ENCODE measurements at places on chromosomes 2 and 18.

DNA sequence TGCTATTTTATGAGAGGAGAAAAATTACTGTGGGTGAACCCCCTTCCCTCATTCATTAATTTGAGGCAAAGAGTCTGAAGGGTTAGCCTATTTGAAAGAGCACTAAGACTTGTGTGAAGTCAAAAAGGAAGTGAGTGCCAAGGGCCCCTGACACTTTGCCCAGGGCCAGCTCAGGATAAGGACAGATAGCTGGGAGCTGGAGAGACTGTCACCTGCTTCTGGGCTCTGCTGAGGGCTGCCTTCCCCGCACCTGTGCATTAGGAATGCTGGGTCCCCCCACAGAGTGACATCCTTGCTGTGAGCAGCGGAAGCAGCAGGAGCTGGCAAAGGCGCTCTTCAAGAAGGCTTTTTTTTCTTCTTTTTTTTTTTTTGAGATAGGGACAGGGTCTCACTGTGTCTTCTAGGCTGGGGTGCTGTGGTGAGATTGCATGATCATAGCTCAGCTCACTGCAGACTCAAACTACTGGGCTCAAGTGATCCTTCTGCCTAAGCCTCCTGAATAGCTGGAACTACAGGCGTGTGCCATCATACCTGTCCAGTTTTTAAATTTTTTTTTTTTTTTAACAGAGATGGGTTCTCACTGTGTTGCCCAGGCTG, 148.3 kb downstream of the AQP4 start:
- DNase-seq = no peak

DNA sequence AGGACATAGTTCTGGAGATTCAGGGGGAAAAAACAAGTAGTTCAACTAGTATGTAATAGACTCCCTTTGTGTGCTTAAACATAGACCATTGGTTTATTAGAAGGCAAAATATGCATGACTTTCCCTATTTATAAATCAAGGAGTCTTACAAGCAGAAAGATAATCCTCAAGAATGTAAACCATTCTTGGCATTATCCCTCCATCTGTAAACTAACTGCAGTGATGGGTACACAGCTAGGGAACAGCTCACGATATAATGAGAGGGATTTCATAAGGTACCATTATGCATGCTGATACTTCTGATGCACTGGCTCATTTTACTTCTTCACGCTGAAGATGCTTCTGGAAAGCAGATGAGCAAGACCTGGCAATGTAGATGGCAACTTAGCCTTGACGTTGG, 878 bp downstream of the FBXO15 start:
- no peak for DNase-seq

- no peak for DNase-seq
Measured at GRCh38 chr2:196956069-196956468, 29.6 kb upstream of the PGAP1 start.

GRCh38 chr2:33142810-33143209, 196.1 kb downstream of the LTBP1 start:
- no peak for DNase-seq

GRCh38 chr2:109001201-109001600, 12.2 kb upstream of the EDAR start:
- no peak for DNase-seq

GRCh38 chr18:3046216-3046808, 33.4 kb upstream of the LPIN2 start:
- no peak for DNase-seq

- no peak for DNase-seq
Measured at GRCh38 chr2:60221098-60221497, 332.4 kb downstream of the BCL11A start.

- DNase-seq = no peak
Measured at GRCh38 chr2:155830351-155830750, 502.2 kb downstream of the NR4A2 start.

GRCh38 chr2:178243961-178244360, 49.6 kb downstream of the OSBPL6 start:
- no peak for DNase-seq

Measured in activated effector memory CD4-positive, alpha-beta T cell treated with Interleukin-2 at 50 U/mL for 16 hours (primary cell).